ENCODE measurements at places on chromosomes 1 and 21.

- DNase-seq = no peak
These were observed 463 bp upstream of the PRRC2C start for GRCh38 chr1:171484760-171485374.

DNA sequence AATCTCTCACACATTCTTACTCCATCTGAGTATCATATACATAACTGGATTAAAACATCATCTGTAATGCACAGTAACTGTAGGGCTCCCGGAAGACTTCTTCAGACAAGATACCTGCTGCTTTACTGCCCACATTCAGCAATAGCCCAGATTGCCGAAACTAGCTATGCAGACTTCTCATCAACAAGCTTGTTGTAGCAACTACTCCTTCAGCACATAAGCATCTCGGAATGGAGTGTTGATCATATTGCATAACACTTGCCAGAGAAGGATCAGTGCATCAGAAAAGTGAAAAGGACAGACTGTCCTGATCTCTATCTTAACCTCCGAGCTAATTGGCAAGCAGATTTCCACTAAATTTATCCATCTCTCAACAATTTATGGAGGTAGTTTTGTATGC, 354.6 kb upstream of the C1orf87 start:
- DNase-seq = no peak

DNA sequence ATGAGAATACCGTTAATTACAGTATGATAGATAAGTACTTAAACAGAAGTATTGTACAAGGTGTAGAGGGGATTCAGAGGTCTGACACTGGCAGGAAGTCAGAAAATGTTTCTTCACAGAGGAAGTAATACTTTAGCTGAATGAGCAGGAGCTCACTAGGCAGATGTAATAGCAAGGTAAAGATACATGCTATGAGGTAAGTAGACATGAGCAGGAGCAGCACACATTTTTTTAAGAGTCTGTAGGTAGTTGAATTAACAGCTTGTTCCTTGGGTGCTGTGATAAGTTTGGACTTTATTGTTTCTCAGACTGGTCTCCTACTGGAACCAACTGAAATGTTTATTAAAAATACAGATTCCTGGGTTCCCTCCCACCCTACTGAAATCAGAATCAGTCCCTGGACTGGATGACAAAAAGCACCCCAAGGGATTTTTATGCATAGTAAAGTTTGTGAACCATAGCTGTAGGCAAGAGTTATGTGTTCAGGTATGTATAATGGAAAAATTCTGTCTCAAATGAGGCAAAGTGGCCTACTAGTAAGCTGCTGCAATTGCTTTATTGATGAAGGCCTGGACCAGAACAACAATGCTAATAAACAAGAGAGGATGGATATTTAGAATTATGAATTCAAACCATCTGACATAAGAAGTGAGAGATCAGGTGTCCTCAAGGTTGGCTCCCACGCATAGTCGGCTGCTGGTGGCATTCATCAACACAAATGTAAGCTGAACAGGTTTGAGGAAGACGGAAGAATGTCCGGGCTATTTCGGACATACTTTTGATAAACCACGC, 902 bp downstream of the AP4B1 start:
- no peak for DNase-seq

DNA sequence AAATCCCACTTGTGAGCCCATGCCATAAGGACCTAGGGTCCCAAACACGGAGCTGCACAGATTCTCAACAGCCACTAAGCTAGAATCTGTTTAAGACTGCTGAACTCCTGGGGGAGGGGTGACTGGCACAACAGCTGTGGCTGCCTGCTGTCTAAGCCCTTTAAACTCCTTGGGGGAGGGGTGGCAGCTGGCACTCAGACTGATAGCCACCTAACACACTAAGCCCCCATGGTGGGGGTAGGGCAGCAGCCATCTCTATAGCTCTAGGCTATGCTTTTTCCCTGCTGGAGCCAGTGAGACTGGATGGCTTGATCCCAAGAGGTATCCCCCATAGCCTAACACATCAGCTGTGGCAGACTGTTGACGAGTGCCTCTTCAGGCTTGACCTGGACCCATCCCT, 73.3 kb upstream of the FMO3 start:
- DNase-seq = no peak

DNA sequence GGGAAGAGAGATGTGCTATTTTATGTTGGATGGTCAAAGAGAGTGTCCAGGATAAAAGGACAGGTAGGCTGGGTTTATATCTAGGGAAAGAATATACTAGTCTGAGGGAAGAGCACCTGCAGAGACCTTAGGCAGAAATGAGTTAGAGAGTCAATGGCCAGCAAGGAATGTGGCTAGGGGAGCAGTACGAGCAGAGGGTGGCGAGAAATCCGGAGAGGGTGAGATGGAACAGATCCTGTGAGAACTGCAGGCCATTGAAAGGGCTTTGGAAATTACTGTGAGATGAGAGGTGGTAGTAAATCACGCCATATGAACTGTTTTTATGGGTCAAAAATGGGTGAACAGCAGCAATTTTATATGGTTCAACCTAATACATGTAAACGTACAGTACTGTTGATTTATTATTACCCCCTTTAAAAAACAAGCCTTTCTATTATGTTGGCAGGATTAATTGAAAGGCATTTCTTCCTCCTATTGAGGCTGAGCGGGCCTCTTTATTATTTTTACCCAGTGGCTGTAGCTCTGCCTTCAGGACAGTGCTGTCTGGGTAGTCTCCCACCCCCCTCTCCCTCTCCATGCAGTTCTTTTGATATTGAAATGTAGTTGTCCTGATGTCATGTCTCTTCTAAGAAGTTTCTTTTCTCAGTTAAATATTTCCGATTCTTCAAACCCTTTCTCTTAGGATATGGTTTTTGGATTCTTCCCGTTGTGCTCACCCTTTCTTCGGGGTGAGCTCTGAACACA, 75.2 kb upstream of the CD1D start:
- DNase-seq = no peak

- DNase-seq = no peak
These were observed 77.8 kb upstream of the C1orf105 start for GRCh38 chr1:172342584-172343239.

GRCh38 chr1:94048413-94049164, 72.4 kb downstream of the ABCA4 start:
- DNase-seq = no peak

DNA sequence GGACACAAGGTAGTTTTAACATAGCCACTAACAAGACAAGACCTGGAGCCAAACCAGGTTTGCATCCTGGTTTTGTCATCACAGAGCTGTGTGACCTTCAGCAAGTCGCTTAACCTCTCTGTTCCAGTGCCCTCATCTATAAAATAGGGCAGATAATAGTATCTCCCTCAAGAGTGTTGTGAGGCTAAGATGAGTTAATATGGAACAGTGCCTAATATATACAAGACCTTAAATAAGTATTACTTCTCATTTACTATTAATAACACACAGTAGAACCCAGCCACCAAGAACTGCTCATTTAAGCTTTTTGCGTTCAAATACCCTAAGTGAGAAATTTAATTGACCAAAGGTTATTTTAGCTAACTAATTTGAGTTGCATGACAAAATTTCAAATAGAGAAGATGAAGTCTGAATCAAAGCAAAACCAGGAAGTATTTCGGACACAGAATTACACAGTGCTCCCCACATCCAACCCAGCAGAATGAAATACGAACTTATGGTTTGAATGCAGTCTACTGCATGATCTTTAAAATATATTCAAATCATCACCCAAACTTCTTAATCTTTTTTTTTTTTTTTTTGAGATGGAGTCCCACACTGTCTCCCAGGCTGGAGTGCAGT, 123.9 kb upstream of the KRTAP19-8 start:
- no peak for DNase-seq

DNA sequence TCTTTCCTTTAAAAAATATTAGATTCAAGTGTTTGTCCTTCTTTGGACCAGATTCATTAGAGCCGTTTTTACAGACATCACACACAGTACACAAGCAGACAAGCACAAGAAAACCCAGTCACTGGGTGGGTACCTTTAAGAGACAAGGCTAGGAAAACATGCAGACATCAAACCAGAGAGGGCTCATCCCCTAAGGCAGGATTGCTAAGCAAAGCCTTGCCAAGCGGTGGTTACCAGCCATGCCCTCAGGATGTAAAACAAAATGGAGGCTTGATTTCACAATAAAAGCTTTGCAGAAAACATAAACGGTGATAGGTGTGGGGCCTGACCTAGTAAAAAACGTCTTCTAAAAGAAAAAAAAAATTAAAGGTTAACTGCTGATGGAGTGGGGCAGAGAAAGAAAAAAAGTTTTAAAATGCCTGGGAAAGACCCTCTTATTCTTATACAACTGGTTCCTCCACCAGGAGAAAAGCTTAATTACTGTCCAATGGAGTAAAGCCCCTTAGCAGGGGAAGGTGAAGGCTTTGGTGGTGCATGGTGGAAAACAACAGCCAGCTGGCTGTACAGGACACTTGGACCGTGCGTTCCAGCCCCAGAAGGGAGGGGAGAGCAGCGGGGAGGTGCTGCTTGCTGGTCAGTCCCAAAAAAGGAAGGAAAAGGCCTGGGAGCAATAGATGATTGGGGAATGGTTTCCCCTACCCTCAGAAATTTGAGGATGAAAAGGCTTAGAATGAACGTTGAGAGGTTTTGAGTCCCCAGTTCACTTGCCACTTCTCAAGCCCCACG, 30.4 kb upstream of the FMO1 start:
- no peak for DNase-seq

- DNase-seq = no peak
These were observed 25.1 kb downstream of the SPSB1 start for GRCh38 chr1:9317591-9318417.

- DNase-seq = no peak
These were observed 191.8 kb downstream of the LYPLAL1 start for GRCh38 chr1:219365451-219365850.

DNA sequence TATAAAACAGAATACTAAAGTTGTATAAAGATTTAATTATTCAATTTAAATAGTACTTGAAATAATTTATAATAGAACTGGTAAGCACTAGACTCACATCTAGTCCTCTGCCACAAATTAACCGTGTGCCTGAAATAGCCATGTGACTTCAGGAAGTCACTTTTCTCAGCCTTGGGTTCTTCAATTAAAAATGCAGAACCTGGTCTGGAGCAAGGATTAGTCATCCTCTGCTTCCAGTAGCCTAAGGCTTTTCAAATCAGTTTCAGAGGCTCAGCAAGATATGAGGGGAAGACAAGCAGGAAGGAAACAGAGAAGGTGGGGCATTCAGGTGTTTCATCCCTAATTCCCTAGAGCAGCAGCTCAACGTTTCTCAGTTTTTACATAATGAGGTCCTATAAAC, 23.0 kb downstream of the DPH5 start:
- peak; percentile 17 for DNase-seq

DNA sequence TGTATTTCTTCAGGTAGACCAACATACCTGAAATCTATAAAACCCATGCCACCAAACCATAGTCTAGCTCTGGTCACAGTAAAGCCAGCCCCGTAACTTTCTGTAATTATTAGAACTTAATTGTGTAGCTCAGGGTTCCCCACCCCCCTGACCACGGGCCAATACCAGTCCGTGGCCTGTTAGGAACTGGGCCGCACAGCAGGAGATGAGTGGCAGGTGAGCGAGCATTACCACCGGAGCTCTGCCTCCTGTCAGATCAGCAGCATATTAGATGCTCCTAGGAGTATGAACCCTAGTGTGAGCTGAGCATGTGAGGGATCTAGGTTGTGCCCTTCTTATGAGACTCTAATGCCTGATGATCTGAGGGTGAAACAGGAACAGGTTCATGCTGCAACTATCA, 14.6 kb downstream of the TENT5C start:
- no peak for DNase-seq

- DNase-seq = no peak
These were observed 28.1 kb upstream of the RNF19B start for GRCh38 chr1:32992489-32993323.

- DNase-seq = no peak
These were observed 142.7 kb downstream of the HIVEP3 start for GRCh38 chr1:41775956-41776585.

DNA sequence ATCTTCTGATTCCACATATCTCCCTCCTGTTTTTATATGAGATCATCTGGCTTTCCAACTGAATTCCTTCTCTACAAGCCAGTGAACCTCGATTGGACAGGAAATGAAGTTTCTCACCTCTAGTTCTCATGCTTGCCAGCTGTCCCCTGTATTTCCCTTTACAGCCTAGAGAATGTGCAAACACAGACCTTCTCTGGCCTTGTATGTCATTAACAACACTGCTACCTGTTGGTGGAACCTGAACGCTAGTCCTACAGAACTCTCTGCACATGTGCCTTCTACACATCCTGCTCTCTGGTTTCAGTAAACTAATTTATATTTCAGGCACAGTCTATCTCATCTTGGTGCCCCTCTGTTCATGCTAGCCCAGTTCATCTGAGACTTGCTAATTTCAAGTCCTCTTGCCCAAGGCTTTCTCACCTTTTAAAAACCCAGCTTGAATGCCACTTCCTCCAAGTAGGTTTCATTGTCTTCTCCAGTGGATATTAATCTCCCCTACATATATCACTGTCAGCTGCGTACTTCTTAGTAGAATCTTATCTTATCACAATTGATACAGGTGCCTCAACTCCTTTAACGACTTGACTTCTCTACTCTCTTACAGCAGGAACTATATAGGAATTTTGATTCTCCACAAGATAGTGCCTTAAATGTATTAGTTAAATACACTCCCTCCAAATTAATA, 549.9 kb downstream of the PLPP3 start:
- DNase-seq = no peak

DNA sequence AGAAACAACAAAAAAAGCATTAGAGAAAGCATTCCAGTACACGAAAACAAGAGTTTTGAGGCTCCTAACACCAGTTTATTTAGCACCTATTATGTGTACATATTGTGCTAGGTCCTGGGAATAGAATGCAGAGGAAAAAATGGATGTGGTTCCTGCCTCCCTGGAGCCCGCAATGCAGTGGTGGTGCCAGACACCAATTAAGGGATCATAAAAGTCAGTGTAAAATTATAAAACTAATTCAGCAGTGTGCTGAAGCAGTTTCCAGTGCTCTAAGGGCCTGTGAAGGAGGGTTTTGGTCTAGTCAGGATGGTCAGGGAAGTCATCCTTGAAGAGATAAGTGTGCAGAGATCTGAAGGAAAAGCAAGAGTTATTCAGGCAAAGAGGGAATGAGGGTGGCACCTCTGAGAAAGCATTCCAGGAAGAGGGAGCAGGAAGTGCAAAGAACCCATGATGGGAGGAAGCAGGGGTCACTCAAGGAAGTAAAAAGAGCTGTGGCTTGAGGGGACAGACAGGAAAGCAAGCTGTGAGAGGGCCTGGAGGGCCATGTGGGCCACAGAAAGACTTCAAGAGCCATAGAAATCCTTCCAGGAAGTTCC, 65.2 kb upstream of the IFNLR1 start:
- no peak for DNase-seq

GRCh38 chr21:38524168-38525153, 26.2 kb upstream of the ERG start:
- no peak for DNase-seq

- no peak for DNase-seq
These were observed 18.7 kb upstream of the KNCN start for GRCh38 chr1:46569884-46570725.

DNA sequence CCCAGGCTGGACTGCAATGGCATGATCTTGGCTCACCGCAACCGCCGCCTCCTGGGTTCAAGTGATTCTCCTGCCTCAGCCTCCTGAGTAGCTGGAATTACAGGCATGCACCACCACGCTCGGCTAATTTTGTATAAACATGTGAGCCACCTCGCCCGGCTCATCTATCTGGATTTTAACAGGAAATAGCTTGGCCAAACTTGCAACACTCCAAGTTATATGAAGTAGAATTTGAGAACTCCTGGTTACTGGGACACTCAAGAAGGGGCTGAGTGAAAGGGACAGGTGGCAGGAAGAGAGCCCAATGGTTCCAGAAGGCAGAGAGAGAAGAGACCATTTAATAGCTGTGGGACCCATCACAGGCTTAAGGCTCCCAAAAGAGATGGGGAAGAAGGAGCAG, 2.9 kb upstream of the GPX7 start:
- no peak for DNase-seq

All from iPS DF 19.7 (cell line).